ENCODE measurements at places on chromosomes 13 and 19. TPM values are rescaled to one million over a fixed set of nuclear protein-coding genes. Genes with fewer than 3 reads are reported as not detected.

Gene CBLC
- total RNA-seq: not detected

- no peak for DNase-seq
These were observed 22.0 kb downstream of the DOT1L start for GRCh38 chr19:2185734-2186070.

- no peak for DNase-seq
These were observed 33.7 kb downstream of the UBL3 start for GRCh38 chr13:29816715-29817114.

DNA sequence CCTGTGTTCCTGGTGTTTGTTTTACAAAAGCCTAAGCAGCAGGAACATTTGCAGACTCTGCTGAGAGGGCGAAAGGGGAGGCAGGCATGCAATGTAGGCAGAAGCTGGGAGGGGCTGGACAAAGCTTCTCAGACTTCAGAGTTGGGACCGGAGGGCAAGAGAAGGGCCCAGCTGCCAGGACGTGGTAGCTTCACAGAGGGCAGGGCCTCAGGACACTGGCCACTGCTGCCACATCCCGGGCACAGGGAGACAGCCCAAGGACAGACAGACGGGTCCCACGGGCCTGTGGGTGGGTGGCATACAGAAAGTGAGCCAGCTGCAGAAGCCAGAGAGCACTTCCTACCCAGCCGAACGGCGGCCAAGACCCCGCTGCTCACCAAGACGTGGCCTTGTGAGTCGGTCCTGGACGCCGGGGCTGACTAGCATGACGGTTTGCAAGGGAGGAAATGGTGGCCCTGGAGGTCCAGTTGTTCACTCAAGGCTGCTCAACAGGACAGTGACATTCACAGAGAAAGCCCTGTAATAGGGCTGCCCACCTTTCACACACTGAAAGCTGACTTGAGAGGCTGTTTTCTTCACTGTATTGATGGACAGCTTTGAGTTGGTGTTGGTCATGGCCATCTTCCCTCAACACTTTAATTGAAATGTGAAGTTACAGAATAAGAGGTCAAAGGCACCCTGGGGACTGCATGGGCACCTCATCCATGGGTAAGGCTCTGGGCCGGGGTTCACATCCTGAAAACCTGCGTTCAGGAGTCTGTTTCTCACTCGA, 23.7 kb upstream of the TFDP1 start:
- DNase-seq: no peak

DNA sequence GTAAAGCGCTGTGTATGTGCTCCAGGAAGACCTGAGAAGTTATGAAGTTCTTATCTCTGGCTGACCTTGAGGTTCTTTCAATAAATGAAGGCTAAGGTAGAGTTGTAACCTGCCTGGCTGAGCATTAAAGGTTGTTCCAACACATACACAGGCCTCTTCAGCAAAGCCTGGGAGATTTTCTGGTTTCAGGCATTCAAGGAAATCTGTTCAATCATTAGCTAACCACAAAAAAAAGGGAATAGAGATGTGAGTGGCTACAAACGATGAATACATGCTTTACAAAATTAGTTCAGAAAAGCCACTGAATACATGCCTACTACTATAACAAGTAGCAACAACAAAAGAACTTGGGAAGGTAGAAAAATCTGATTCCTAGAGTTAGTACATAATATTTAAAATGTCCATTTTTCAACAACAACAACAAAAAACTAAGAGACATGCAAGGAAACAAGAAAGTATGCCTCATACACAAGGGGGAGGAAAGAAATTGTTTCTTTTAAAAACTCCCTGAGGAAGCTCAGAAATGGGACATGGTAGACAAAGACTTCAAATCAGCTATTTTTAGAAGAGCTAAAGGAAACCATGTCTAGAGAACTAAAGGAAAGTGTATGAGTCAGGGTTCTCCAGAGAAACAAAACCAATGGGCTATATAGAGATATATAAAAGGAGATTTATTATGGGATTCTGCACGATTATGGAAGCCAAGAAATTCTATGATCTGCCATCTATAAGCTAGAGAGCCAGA, 191.5 kb upstream of the IPO5 start:
- DNase-seq: no peak

Gene ERICH4
- total RNA-seq: not detected

DNA sequence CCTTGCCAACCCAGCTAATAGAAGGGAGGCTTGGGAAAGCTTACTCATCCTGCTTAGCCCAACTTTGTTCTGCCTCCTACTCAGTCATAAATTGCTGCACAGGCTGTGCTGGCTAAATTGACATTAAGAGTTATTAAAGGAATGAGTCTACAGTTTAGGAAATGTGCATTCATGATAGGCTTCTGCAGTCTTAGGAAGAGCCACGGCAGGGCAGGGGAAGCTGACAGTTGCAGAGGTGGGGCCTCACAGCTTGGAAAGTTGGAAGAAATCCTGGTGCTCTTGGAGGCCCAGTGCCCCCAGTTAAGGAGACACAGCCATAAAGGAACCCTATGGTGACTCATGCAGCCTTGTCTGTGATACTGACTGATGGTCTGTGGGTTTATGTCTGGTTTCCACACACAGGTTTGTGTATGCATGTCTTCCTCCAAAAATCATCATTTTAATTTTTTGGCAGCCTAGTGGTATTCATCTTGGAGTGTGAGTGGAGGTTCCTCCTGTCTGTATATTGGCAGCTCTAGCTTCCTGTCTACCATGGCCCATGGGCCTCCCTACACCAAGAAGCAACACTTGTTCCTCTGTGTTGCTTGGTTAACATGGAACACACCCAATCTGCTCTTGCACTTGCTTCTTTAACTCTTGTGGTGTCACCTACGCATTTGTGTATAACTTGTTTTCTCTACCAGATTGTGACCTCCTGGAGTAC, 135.0 kb upstream of the KL start:
- peak; percentile 27 for DNase-seq

Gene ACER1
- total RNA-seq: not detected

DNA sequence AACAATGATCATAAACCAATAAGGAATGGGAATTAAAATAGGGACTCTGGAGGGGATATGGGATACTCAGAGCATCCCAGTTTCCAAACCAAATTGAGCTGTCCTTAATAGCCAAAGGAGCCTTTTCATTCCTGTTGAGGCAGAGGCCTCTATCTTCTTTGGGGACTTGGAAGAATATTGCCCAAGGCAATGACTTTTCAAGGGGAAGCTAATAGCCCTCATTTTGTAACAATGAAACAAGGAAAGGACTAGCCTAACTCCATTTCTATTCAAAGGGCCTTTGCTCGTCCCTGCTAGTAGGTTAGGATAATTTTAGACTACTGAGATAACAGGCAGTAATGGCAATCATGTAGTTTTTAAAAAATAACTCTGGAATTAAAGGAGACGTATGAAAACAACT, 789.8 kb upstream of the SLITRK5 start:
- no peak for DNase-seq

Gene CLEC17A
- total RNA-seq: not detected

Gene CCL25
- not detected for total RNA-seq

- no peak for DNase-seq
These were observed 13.1 kb downstream of the TNFSF9 start for GRCh38 chr19:6543866-6544347.

DNA sequence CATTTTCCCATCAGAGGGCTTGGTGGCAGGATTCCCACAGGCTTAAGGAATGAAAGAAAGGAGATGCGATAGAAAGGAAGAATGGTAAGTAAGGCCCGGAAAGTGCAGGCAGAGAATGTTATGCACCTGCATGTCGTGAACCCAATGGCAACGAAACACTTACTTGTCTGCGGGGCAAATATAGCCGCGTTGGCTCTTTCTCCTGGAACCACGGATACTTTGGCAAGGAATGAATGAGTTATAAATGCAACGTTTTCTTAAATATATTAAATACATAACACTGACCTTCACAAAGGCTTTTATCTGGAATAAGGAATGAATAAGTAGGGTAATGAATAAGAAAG, 192.1 kb downstream of the KATNAL1 start:
- no peak for DNase-seq

Gene SMG9
- 14.9 TPM for total RNA-seq

DNA sequence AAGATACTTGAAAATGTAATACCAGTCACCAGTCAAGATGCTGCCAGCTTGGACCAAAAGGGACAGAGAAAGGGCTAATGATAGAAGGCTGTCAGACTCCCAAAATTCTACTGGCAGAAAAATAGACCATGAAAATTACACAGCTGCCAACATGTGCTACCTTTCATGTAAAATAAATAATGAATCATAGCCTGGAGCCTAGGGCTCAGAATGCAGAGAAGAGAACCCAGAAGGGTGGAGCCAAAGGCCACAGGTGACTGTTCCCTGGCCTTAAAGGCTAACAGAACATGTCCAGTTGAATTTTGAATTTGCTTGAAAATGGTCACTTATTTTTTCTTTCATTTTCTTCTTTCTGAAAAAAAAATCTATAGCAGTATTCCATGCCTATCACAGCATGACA, 1827.0 kb upstream of the MIR17HG start:
- no peak for DNase-seq

DNA sequence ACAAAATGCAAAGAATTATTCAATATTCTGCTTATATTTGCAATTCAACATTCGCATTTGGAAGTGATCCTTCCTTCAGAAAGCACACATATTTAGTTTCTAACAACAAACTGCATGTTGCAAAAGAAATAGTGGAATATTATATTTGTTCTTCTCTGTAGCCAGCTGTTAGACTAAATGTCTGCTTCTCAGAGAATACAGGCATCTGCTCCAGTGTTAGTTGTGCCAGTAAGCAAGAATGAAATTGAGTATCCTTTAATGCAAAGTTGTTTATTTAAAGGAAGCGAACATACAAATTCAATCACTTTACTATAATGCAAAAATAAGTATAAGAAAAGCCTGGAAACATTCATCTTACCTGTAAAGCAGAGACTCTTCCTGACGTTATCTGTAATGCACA, 663 bp downstream of the SLITRK6 start:
- no peak for DNase-seq

GRCh38 chr13:79847882-79848592, 367.1 kb downstream of the NDFIP2 start:
- no peak for DNase-seq

Gene ADAMTS10
- 0.62 TPM for total RNA-seq

Gene CEACAM16
- total RNA-seq: not detected

- no peak for DNase-seq
These were observed at the start of gene SLC7A10 for GRCh38 chr19:33225458-33225926. Gene SLC7A10, minus strand, starts transcription at chr19:33225850. Its CDS starts 147 bp downstream, at chr19:33225703.

DNA sequence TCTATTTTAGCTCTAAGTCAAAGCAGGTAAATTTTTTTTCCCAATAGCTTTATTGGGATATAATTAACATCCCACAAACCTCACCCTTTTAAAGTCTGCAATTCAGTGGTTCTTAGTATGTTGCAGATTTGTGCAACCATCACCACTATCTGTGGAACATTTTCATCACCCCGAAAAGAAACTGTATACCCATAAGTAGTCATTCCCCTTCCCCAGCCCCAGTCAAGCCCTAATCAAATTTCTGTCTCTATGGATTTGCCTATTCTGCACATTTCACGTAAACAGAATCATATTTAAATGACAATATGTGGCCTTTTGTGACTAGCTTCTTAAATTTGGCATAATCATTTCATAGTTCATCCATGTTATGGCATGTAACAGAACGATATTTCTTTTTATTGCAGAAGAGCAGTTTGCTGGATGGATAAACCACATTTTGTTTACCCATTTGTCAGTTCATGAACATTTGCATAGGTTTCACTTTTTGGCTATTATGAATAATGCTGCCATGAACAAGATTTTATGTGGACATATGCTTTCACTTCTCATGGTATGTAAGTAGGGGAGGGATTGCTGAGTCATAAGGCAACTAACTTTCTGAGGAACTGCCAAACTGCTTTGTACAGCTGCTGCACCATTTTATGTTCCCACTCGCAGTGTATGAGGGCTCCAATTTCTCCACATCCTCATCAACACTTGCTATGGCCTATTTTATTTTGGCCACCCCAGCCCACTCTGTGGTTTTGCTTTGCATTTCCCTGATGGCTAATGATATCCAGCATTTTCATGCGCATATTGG, 10.9 kb downstream of the SLC46A3 start:
- DNase-seq: peak; percentile 51

GRCh38 chr13:59970847-59971246, 192.9 kb downstream of the DIAPH3 start:
- no peak for DNase-seq

GRCh38 chr13:97313551-97314260, 91.6 kb downstream of the MBNL2 start:
- no peak for DNase-seq

GRCh38 chr19:28980236-28980868, 232.6 kb downstream of the UQCRFS1 start:
- no peak for DNase-seq

Gene RFPL4A
- total RNA-seq: 7.7 TPM

GRCh38 chr19:35740108-35740422, 2.2 kb downstream of the IGFLR1 start:
- DNase-seq: no peak

GRCh38 chr19:40251244-40251643, 24.8 kb upstream of the CCNP start:
- DNase-seq: no peak

DNA sequence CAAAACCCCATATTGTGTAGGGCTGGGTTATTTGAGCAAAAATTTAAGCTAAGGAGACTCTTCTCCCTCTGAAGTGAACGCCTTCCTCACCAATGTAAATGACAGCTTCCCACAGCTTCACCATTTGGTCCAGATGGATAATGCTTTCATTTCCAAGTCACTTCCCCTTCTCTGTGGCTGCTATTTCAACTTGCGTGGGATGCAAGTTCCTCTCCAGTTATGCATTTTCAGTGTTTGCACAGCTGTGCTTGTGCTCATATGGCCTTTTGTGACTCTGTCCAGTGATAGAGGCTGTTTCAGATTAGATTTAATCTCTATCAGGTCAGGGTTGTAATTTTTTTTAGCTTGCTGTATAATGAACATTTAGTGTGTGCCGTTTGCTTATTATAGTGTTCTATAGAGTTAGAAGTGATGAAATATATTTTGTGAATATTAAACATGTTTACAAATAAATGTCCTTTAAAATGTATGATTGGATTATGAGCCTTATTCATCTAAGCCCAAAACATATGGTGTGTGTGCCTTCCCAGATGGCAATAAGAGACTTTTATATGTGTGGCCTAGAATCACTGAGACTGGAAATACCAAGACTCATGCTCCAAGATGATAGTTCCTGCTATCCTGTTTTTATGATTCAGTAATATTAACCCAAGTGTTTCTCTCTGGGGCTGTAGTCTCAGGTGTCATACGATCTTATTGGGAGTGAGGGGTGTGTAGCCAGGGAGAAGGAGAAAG, 86.6 kb downstream of the TNFRSF19 start:
- DNase-seq: no peak

DNA sequence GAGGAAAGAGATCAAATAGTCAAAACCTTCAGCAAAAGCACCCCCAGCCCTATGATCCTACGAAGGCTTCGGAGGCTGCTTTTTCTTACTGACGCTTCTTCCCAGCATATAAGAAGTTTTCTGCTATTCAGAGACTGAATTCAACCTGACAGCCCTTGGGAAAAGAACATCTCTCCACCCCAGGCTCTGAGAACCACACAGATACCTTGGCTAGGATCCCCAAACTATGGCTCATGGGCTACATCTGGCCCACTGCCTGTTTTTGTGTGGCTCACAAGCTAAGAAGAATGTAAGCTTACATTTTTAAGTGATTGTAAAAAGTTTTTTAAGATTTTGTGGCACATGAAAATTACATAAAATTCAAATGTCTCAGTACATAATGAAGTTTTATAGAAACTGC, 3.0 kb downstream of the SLC15A1 start:
- DNase-seq: no peak

Gene PLK5
- not detected for total RNA-seq

- no peak for DNase-seq
These were observed 52.6 kb downstream of the MAP4K1 start for GRCh38 chr19:38564981-38565690.

Gene TEAD2
- total RNA-seq: 54.3 TPM

- no peak for DNase-seq
These were observed 257.9 kb downstream of the KLF12 start for GRCh38 chr13:73876323-73876722.
